ENCODE measurements at places on chromosomes 3 and 15. TPM values are rescaled to one million over a fixed set of nuclear protein-coding genes. Genes with fewer than 3 reads are reported as not detected.

COL6A5 gene
- total RNA-seq: not detected

C2CD4A gene
- total RNA-seq: 0.11 TPM

AP3B2 gene
- total RNA-seq: 0.82 TPM

MAP2K1 gene
- 64.1 TPM for total RNA-seq

DNA sequence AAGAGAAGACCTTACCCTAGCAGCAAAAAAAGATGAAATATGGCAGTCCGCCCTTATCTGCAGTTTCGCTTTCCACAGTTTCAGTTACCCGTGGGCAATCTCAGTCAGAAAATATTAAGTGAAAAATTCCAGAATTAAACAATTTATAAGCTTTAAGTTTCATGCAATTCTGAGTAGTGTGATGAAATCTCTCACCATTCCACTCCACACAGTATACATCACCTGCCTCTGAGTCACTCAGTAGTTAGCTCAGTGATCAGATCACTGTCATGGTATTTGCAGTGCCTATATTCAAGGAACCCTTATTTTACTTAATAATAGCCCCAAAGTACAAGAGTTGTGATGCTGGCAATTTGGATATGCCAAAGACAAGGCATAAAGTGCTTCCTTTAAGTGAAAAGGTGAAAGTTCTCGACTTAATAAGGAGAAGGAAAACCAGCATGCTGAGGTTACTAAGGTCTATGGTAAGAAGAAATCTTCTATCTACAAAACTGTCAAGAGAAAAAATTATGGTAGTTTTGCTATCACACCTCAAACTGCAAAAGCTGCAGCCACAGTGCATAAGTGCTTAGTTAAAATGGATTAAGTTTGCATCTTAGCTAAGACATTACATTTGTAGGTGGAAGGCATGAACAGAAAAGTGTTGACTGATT is 48.1 kb downstream of the HSPBAP1 start:
- H3K27me3 ChIP-seq: no peaks in the 10 kb centered on the region
- no peak for DNase-seq
- no peaks in the 10 kb centered on the region for H3K36me3 ChIP-seq
- no peaks in the 10 kb centered on the region for H3K4me1 ChIP-seq
- H3K27ac ChIP-seq: peak overlapping the region; percentile 72

DNA sequence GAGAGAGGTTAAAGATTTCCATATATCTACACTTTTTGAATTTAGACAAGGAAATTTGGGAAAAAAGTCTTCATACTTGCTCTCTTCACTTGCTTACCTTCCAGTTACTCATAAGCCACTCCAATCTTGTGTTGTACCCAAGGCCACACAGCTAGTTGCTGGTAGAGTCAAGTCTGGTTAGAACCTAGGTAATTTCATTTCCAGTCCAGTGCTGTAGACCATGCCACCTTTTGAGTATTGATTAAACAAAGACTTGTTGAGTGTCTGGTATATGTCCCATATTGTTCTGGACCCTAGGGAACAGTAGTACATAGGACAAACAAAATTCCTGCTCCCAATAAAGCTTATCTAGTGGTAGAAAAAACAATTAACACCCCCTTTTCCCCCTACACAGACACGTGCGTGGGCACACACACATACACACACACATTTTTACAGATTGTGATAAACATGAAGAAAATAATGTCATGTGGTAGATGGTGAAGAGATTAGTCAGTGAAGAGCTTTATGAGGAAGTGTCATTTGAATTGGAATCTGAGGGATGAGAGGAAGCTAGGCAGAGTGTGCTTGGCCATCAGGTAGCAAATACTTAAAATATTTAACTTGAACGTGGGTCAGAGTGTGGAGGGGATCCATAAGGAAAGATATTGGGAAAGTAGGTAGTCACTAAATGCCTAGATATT is 2.1 kb downstream of the CMC1 start:
- no peak overlapping the region for H3K27ac ChIP-seq
- H3K4me3 ChIP-seq: no peak overlapping the region
- H3K4me1 ChIP-seq: peaks cover 17% of the 10 kb centered on the region
- DNase-seq: no peak
- no peaks in the 10 kb centered on the region for H3K36me3 ChIP-seq
- no peaks in the 10 kb centered on the region for H3K27me3 ChIP-seq

DNA sequence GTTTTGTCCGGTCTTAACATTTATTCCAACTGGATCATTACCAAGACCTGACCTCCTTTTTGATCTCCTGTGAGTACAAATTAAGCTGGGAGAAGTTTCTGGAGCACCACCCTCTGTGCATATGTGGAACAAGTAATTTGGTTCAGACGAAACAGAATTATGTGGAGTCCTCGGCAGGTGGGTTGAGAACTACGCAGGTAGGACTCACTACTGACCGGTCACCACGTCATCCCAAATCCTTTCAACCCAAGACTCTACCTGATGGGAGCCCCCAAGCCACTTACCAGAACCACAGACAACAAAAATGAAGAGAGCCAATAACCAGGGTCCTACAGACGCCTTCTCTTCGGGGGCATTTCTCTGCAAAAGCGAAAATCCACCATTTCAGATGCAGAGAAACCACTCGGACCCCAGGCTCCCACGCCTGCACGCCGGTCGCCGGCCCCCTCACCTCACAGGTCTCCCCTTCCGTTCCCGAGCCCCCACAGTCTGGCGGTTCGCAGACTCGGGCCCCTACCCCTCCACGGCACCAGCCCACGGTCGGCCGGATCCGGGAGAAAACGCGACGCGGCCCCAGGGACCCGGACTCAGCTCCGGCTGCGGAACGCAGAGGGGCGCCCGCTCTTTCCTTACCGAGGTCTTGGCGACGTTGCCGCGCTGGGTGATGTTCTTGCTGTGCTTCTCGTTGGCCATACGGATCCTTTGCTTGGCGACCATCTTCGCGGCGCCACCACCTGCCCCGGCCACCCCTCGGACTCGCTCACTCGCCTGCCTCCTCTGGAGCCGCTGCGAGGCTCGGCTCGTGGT is 674 bp downstream of the SERP1 start:
- peak overlapping the region; percentile 99 for H3K4me3 ChIP-seq
- DNase-seq: peak; percentile 43
- H3K27me3 ChIP-seq: no peaks in the 10 kb centered on the region
- H3K36me3 ChIP-seq: peaks cover 3% of the 10 kb centered on the region

DNA sequence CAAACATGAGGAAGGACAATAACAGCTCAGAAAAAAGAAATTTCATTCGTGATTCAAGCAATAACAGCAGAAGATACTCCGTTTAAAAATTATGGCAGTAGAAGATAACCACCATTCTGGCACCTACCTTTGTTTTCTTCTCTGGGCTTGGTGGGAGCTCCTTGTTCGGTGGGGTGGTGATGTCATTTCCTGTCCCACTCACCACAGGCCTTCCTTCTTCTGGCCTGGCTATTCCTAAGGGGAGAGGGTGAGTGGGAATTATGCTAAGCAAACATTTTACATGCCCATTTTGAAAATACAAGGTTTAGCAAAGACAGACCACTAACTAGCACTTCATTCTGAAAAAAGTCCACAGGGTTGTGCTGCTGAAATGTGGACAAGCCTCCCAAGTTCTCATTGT is 74.4 kb downstream of the DHX30 start:
- no peak overlapping the region for H3K27ac ChIP-seq
- H3K4me3 ChIP-seq: no peak overlapping the region
- DNase-seq: no peak
- H3K4me1 ChIP-seq: no peaks in the 10 kb centered on the region

GRCh38 chr15:71777216-71777943 is 33.0 kb upstream of the NR2E3 start:
- no peaks in the 10 kb centered on the region for H3K27me3 ChIP-seq
- DNase-seq: no peak
- H3K27ac ChIP-seq: no peak overlapping the region
- no peaks in the 10 kb centered on the region for H3K4me1 ChIP-seq

- H3K27me3 ChIP-seq: no peaks in the 10 kb centered on the region
- peaks cover 15% of the 10 kb centered on the region for H3K4me1 ChIP-seq
- H3K36me3 ChIP-seq: no peaks in the 10 kb centered on the region
- no peak overlapping the region for H3K4me3 ChIP-seq
- no peak overlapping the region for H3K27ac ChIP-seq
Observed at GRCh38 chr3:39378088-39378487, 5.1 kb upstream of the SLC25A38 start.

DNA sequence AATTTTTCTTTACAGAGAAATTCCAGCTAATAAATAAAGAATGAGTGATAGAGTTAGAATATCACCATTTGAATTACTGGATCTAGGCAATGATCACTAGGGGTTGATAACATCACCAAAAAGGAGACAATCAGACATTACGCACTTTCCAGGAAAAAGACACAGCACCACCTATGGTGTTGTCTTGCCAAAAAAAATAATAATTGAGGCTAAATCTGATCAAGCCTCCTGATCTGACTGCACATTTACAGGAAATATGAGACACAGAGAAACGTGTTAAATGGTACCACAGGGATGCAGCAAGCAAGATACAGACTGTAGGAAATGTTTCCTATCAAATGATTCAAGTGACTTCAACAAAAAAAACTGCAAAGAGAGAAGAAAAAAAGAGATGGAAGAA is 92.8 kb downstream of the EOMES start:
- H3K27ac ChIP-seq: no peak overlapping the region
- no peak for DNase-seq
- no peaks in the 10 kb centered on the region for H3K27me3 ChIP-seq
- 0 out of 2 replicates have a peak, but pooled peaks cover 9% of the 10 kb centered on the region for H3K4me1 ChIP-seq
- H3K36me3 ChIP-seq: no peaks in the 10 kb centered on the region

GRCh38 chr3:124217542-124217941 is 225.6 kb upstream of the ROPN1 start:
- no peaks in the 10 kb centered on the region for H3K27me3 ChIP-seq
- H3K27ac ChIP-seq: no peak overlapping the region
- H3K4me1 ChIP-seq: no peaks in the 10 kb centered on the region
- peak; percentile 77 for DNase-seq
- H3K36me3 ChIP-seq: no peaks in the 10 kb centered on the region

GRCh38 chr3:5185093-5185673 is 2.3 kb upstream of the EDEM1 start:
- H3K4me1 ChIP-seq: peaks cover 9% of the 10 kb centered on the region
- H3K27me3 ChIP-seq: no peaks in the 10 kb centered on the region
- no peak overlapping the region for H3K4me3 ChIP-seq
- no peaks in the 10 kb centered on the region for H3K36me3 ChIP-seq

Data from Caco-2 (cell line).